Activated T-cell treated with anti-CD3 and anti-CD28 coated beads for 48 hours (primary cell): ENCODE measurements at places on chromosomes 4 and X.

DNA sequence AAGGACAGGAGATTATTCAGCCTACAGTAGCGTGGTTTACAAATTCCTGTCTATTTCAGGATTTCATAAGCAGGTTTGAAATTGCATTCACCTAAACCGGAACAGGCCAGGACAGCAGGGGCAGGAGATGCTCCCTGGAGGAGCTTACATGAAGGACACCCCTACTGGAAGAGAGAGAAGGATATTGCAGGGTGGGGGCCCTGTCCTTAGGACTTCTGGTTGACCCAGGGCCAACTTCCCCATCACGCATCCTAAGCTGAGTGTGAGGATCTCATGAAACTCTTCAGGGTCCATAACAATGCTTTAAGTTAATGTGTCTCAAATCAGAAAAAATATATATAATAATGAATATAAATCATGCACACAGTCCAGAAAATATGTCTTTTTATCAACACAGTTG, 6.4 kb upstream of the DHRSX start:
- DNase-seq = no peak

GRCh38 chr4:41670530-41670929, 78.0 kb downstream of the PHOX2B start:
- no peak for DNase-seq

DNA sequence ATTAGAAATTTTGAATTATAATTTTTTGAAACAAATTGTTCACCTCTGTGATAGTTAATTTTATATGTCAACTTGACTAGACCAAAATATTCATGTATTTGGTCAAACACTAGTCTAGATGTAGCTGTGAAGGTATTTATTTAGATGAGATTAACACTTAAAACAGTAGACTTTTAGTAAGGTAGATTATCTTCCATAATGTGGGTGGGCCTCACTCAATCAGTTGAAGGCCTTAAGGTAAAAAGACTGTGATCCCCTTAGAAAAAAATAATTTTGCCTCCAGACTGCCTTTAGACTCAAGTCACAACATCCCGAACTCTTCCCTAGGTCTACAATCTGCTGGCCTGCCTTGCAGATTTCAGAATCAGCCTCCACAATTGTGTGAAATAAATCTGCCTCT, 177.3 kb upstream of the PABPC5 start:
- DNase-seq = no peak

DNA sequence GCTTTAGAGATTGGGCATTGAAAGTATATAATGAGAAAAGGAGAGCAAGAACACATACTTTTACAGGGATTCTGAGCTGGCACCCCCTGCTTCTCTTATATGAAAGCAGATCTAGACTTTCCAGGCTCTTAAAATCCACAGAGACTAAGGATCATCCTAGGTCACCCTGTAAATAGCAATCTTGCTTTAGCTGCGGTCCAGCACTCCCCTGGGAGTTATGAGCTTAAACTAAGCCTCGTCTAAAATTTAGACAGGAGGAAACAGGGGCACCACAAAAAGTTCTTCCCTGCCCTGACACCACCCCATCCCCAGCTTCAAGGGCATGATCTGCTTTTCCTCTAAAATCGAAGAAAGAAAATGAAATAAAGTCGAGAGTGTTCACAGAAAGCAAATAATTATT, 143.3 kb upstream of the KCNIP4 start:
- no peak for DNase-seq

DNA sequence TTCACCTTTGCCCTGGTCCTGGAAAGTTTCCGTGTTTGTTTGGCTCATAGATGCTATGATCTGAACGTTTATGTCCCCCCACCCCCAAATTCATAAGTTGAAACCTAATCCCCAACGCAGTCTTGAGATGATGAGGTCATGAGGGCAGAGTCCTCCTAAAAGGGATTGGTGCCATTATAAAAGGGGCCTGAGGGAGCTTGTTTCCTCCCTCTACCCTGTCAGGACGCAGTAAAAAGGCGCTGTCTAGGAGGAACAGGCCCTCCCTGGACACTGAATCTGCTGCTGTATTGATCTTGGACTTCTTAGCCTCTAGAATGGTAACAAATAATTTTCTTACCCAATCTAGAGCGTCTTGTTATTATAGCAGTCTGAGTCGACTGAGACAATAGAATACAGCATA, 2190.6 kb upstream of the TENM3 start:
- no peak for DNase-seq

GRCh38 chr4:185702147-185702663, 109.8 kb downstream of the SORBS2 start:
- no peak for DNase-seq

DNA sequence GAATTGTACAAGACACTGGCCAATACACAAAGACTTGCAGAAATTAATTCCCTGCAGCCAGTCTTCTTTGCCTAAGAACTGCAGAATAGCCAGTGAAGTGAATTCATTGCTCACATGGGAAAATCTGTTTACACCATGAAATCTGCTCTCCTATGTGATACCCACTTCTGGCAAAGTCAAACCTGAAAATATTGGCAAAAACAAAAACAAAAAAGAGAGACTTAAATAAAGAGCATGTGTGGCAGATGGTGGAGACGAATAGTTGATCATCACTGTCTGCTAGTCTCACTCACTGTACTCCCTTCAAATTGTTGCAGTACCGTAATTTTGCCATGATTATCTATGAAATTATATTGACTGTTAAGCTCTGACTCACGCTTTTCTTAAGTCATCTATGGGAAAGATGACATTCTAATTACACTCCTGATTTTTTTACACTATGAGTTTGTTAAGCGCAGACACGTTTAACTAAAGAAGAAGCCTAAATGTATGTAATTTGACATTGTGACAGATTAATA, 406.8 kb downstream of the PCDH7 start:
- no peak for DNase-seq

DNA sequence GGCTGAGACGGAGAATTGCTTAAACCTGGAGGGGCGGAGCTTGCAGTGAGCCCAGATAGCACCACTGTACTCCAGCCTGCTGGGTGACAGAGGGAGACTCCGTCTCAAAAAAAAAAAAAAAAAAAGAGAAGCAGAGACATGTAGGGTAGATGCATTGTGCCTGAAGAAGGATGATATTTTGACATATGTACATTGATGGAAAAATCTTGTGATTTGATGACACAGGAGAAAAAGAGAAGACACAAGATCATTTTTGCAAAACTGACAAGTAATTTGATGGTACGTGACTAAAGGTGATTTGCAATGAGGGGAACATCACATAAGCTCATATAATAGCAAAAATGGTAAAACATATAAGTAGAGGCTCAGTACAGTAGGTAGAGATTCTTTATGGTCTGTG, 340.1 kb upstream of the FSTL5 start:
- no peak for DNase-seq

GRCh38 chr4:82362565-82362964, 11.2 kb downstream of the HNRNPD start:
- DNase-seq = no peak

GRCh38 chrX:4809571-4809970, 1096.1 kb upstream of the PRKX start:
- no peak for DNase-seq

GRCh38 chr4:160319221-160319867, 1216.5 kb downstream of the RAPGEF2 start:
- no peak for DNase-seq

DNA sequence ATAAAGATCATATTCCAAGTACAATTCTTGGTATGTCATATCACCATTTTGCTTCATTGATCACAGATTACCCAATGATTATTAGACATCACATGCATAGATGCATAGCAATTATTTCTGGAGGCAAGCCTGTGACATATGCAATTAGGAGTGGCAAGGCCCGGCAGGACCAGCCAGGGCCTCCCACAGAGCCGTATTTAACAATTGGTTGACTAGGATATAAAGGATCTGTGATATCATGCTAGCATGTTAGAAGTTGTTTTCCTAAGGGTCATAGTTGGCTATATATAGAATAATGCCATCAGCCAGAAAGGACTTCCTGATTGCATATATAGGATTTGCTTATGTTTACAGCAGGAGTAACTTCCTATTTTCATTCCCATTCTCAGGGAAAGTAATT, 103.5 kb upstream of the OTUD4 start:
- DNase-seq = no peak

DNA sequence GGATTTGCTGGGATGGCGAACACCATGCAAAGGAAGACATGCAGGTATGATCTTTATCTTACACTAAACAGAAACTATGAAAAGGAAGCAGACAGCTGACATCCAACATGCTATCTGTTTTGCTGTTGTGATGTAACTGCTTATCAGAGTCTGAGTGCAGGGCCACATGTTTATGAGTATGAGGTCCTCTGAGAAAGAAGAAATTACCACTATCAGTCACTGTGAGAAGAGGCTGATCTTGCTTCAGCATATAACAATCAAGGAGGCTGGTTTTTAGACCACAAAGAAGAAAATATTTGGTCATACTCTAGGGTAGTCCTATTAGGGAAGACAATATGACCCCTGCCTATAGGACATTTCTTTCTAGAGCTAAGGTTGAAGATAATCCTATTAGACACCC, 18.5 kb downstream of the CLGN start:
- no peak for DNase-seq

DNA sequence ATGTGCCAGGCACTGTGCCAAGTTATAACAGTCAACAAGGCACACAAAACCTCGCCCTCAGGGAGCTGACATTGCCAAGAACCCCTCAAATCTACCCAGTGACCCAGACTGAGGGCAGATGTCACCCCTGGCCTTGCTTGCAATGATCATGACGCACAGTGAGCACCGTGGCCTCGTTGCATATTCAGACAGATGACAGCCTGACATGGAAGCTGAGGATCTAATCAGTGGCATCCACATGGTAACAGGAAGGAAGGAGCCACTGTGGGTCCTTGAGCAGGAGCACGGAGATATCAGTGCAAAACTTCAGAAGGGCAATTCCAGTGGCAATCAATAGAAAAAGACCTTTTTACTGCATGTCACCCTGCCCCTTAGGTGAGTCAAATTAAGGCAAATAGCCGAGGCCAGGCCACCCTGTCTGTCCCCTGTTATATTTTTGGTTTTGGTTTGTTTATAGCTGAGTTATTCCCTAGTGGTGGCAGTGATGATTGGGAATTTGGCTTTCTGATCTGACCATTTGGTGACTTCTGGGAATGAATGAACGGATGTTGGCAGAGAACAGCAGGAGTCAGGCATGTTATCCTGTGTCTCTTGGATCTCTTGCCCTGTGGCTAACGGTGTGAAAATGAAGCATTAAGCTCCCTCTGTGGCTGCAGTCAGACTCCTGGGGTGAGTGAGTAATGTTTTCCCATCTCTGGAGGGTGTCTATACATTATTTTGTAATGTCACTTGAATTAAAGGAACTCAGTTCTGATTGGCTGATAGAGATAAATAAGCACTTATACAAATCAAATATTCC, 20.4 kb downstream of the WDR13 start:
- no peak for DNase-seq

- no peak for DNase-seq
Measured at GRCh38 chrX:71871367-71871766, 39.3 kb upstream of the NHSL2 start.

- DNase-seq = no peak
Measured at GRCh38 chrX:97898798-97899197, 1015.1 kb downstream of the RPA4 start.

DNA sequence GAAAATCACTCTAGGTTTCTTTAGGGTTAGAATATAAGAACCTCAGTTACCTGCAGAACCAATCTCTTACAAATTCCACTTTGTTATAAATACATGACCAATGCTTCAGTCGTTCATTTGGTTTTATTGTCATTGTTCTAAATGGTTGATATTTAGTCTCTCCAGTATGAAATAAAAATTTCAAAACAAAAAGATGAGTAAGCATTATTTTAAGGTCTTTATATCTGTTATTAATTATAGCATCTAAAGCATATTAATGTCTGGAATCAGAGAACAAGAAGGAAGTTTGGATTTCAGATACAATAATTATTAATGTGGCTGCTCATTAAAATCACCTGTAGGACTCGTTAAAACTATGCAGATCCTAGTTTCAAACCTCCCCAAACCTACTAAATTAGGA, 265.4 kb upstream of the CXorf51A start:
- no peak for DNase-seq

GRCh38 chrX:39576041-39576872, 521.5 kb downstream of the BCOR start:
- DNase-seq = no peak

GRCh38 chr4:15557786-15558550, 88.3 kb downstream of the CC2D2A start:
- DNase-seq = no peak

GRCh38 chr4:39043861-39044363, 11.7 kb upstream of the TMEM156 start:
- DNase-seq = no peak

- no peak for DNase-seq
Measured at GRCh38 chrX:12981880-12982279, 7.0 kb downstream of the TMSB4X start.

DNA sequence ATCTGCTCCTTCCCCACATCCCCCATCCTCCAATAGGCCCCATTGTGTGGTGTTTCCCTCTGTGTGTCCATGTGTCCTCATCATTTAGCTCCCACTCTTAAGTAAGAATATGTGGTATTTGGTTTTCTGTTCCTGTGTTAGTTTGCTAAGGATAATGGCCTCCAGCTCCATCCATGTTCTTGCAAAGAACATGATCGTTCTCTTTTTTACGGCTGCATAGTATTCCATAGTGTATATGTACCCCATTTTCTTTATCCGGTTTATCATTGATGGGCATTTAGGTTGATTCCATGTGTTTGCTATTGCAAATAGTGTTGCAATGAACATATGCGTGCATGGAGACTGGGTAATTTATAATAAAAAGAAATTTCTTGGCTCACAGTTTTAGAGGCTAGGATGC, 31.5 kb downstream of the GRK4 start:
- no peak for DNase-seq
